ENCODE measurements at places on chromosomes 3 and 15. TPM values are rescaled to one million over a fixed set of nuclear protein-coding genes. Genes with fewer than 3 reads are reported as not detected.

DNA sequence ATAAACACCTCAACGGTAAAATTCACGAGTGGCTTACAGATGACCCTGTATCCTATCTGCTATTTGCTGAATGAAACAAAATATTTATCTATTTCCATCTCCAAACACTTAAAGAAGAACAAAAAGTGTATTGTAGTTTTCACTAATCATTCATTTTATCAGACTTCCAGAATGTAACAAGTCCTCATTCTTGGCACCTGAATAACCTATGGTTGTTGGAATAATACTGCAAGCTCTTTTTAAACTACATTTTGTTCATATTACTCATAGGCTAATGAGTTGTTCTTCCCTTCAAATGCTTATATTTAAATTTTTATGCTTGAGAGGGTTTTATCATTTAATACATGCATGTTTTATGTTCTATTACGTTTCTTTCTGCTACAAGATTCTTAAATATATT, 1434.1 kb downstream of the SI start:
- no peaks in the 10 kb centered on the region for H3K36me3 ChIP-seq
- H3K27me3 ChIP-seq = no peaks in the 10 kb centered on the region
- no peak overlapping the region for H3K27ac ChIP-seq
- H3K4me1 ChIP-seq = no peaks in the 10 kb centered on the region
- no peak overlapping the region for H3K4me3 ChIP-seq

The SLC2A2 gene
- total RNA-seq = not detected

GRCh38 chr3:29649815-29650547, 369.1 kb downstream of the RBMS3 start:
- DNase-seq = no peak
- H3K27me3 ChIP-seq = no peaks in the 10 kb centered on the region
- peak overlapping the region; percentile 12 for H3K27ac ChIP-seq
- H3K4me1 ChIP-seq = peaks cover 13% of the 10 kb centered on the region
- no peaks in the 10 kb centered on the region for H3K36me3 ChIP-seq

GRCh38 chr3:12509466-12509865, 25.2 kb downstream of the TSEN2 start:
- DNase-seq = no peak
- no peak overlapping the region for H3K4me3 ChIP-seq
- H3K27me3 ChIP-seq = no peaks in the 10 kb centered on the region
- peaks cover 5% of the 10 kb centered on the region for H3K36me3 ChIP-seq
- peaks cover 22% of the 10 kb centered on the region for H3K4me1 ChIP-seq

GRCh38 chr3:190862209-190863118, at the start of gene GMNC:
GMNC (minus strand) TSS chr3:190862694; CDS start chr3:190862615, 79 bp downstream.
- DNase-seq = peak; percentile 66
- peak within 1 kb of the TSS; percentile 89 for H3K4me3 ChIP-seq
- H3K27me3 ChIP-seq = peaks cover 6% of the 10 kb centered on the region
- peak within 1 kb of the TSS; percentile 38 for H3K27ac ChIP-seq
- no peaks in the 10 kb centered on the region for H3K36me3 ChIP-seq

The PLAAT1 gene
- not detected for total RNA-seq

The GADL1 gene
- not detected for total RNA-seq
